CMK (cell line): ENCODE measurements at places on chromosomes 2 and 18.

DNA sequence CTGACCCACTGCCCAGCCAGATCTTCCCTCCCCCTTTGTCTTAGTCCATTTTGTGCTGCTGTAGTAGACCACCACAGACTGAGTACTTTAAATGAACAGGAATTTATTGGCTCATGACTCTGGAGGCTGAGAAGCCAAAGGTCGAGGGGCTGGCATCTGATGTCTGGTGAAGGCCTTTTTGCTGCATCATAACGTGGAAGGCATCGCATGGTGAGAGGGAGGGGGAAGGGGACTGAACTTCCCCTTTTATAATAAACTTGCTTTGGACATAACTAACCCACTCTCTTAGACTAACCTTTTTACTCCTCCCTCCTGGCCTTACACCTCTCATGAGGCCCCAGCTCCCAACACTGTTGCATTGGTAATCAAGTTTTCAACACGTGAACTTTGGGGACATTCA is 83.8 kb downstream of the MAP4K4 start:
- DNase-seq, result no peak

- no peak for DNase-seq
Observed at GRCh38 chr2:1614564-1614963, 129.8 kb downstream of the PXDN start.

DNA sequence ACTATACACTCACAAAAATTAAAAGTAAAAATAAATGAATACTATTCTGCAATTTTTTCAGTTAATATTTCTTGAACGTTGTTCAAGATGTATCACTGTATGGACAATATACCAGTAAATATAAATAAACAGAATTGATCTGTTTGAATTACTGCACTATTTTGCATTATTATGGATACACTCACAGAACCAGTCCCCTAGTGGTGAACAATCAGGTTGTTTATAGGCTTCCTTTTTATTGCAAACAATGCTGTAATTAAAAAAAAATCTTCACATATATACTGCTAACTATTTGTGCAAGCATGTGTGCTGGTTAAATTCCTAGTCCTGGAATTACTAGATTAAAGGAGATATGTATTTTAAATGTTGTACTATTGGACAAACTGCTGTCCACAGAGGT is 306.0 kb downstream of the FBXO15 start:
- no peak for DNase-seq

DNA sequence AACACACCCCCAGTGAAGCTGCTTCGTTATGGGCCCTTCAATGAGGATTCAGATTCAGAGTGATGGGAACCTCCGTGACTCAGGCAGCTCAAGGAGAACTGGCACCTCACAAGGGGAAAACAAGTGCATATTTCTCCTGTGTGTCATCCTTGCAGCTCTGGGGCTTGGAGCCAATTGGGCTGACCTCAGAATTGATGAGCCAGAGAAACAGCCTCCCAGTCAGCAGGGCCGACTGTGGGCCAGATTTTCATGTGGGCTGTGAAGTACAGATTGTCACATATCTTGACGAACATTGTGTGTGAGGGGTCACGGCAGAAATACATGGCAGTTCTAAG is 189.6 kb upstream of the SP5 start:
- no peak for DNase-seq

DNA sequence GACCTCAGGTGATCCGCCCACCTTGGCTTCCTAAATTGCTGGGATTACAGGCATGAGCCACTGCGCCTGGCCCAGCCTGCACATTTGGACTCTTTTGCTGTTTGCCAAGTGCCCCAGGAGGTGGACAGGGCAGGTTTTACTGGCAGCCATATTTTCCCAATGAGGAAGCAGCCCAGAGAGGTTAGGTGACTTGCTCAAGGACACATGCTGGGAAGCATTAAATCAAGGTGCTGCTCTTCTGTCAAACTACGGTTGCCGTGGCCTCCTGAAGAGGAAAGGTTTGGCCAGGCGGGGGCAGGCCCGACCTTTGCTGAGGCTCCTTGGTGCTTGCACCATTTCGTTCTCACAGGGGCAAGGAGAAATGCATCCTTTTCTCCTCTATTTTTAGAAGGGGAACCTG is 44.0 kb downstream of the DNMT3A start:
- DNase-seq, result no peak

DNA sequence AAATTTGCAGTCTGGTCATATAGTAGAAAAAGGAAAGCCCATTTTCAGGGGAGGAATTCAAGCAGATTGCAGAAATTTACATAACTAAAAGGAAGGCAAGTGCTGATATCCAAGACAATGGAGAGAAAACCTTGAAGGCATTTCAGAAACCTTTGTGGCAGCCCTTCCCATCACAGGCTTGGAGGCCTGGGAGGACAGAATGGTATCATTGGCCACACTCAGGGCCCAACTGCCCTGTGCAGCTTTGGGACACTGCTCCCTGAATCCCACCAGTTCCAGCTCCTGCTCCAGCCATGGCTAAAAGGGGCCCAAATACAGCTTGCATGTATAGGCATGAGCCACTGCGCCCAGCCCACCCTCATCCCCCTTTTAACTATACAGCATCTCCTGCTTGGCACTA is 81.1 kb upstream of the NYAP2 start:
- DNase-seq, result no peak

DNA sequence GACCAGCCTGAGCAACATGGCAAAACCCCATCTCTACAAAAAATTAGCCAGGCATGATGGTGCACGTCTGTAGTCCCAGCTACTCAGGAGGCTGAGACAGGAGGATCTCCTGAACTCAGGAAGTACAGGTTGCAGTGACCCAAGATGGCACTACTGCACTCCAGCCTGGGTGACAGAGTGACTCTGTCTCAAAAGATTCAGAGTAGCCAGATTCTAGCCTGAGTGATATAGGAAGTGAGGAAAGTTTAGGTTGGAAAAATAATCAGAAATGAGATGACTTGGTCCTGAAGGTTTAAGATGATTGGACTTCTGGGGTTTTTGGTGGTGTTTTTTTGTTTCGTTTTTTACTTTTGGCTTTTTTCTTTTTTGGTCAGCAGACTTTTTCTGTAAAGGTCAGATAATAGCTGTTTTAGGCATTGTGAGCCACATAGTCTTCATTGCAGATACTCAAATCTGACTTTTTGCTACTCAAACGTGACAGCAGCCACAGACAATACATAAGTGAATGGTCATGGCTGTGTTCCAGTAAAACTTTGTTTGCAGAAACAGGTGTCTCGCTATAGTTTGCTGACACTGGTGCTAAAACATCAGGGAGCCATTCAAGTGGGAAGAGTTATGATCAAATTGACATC is 104.1 kb upstream of the UBXN4 start:
- DNase-seq, result no peak

DNA sequence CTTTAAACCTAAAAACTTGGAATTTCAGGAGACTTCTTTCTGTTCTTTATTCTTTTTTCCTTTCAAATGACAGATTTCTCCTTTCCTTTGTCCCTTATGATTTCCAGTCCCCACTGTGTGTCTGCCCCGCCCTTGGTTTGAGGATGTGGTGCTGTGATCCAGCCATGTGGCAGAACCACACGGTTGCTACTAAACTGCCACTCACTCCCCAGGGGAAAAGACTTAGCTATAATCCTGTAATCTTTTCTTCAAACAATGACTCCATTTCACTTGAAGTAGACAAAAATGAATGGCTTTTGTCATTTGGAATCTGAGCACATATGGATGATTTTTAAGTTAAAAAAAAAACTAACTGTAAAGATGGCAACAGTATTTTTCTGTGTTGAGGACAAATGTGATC is 76.2 kb upstream of the STAM2 start:
- no peak for DNase-seq

DNA sequence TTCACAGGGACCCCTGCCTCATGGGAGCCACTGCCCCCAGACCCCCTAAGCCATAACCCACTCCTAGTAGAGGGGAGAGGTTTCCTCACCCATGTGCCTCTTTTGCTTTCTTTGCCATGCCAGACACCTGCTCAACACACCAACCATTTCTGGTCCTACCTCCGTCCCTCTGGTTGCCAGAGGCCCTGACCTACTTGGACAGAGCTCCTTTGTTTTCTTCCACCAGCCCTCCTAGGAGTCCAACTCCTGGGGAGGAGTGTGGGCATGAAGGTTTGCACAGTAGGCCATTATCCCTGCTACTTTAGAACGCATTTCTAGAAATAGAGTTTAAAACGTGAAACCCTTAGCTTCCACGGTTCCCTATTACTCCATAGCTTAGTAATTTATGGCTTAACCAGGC is 76.6 kb upstream of the FAM237A start:
- no peak for DNase-seq

GRCh38 chr18:58394602-58395425 is 234.1 kb downstream of the ALPK2 start:
- DNase-seq, result no peak

- no peak for DNase-seq
Observed at GRCh38 chr2:231661422-231662027, 46.8 kb upstream of the PTMA start.

DNA sequence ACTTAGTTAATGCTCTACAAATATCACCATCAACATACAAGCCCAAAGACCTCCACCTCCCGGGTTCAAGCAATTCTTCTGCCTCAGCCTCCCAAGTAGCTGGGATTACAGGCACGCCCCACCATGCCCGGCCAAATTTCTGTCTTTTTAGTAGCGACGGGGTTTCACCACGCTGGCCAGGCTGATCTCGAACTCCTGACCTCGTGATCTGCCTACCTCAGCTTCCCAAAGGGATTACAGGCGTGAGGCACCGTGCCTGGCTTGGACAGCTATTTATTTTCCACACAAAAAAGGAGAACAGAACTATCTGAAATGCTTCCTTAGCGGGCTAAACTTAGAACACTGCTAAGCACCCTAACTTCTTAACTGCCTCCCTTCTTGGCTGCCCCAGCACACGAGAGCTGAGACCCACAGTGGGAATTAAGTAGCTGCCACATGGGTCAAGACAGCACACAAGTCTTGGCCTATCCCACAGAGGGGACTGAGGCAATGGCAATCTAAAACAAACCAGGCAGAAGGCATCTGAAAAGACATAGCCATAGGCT is 24.8 kb downstream of the CYTIP start:
- no peak for DNase-seq

DNA sequence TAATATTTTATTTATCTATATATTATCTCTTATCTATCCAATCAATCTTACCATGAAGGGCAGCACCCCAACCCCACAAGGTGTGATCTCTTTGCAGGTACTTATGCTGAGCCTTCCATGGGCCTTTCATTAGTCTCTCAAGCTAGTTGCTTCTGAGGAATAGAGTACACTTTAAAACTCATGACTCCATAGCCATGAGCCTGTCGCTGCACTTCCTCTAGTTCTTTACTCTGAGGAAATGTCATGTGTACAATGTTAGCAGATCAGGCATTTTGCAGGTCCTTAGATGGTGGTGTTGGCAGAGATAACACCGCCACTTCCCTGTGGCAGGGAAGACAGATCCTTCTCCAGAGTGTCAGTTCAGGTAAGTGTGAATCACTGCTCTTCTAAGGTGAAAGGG is 29.5 kb upstream of the STAT4 start:
- DNase-seq, result no peak

GRCh38 chr2:19648583-19648982 is 253.2 kb downstream of the TTC32 start:
- DNase-seq, result no peak

- no peak for DNase-seq
Observed at GRCh38 chr2:236239276-236240065, 24.7 kb downstream of the ASB18 start.

DNA sequence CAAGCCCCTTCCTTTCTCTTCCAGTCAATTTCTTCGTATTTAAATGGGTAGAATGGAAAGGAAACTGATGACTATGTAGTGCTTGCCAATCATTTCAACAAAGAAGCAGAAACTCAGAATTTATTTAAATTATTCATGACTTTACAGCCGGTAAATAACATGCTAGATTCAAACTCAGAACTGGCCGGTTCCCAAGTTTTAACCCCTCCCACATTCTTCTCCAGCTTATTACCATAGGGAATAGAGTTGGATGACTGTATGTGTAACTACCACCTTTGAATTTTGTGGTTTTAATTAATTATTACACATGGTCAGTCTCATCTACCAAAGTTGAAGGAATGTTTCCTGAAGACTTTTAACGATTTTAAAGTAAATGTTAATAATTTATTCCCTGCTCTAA is 819.3 kb upstream of the LRATD1 start:
- no peak for DNase-seq

- DNase-seq, result no peak
Observed at GRCh38 chr2:120930864-120931263, 195.2 kb downstream of the GLI2 start.

- no peak for DNase-seq
Observed at GRCh38 chr2:182404092-182404491, 22.7 kb downstream of the PDE1A start.

GRCh38 chr18:9115984-9116383 is 13.5 kb downstream of the NDUFV2 start:
- DNase-seq, result no peak

DNA sequence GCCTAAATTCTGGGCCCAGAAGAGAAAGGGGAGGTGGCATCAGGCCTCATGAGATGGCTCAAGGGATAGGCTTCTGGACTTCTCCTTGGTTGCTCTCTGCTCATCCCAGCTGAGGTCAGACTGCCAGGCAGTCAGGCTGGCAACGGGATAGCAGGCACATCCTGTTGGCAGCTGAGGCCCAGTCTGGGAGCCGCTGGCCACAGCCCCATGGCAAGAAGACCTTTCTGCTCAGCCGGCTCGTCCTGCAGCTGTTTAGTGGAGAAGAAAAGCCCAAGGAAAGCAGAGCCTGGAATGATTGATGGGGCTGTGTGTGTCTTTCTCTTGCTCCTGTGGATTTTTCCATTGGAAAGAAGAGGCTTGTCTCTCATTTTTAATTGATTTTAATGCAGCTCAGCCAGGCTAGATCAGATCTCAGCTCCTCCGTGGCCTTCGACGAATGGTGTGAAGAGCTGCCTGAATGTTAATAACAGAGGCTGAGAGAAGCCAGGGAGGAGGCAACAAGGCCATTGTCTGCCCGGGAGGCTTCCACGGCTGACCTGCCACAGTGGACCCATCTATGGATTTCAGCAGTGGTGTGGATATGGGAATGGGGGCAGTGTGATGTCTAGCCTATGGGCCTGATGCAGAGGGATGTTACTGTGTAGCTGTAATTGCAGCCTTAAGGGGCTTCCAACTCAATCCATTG is 99.5 kb downstream of the HS1BP3 start:
- no peak for DNase-seq

GRCh38 chr2:54958717-54959371 is 91.4 kb downstream of the RTN4 start:
- DNase-seq, result no peak

DNA sequence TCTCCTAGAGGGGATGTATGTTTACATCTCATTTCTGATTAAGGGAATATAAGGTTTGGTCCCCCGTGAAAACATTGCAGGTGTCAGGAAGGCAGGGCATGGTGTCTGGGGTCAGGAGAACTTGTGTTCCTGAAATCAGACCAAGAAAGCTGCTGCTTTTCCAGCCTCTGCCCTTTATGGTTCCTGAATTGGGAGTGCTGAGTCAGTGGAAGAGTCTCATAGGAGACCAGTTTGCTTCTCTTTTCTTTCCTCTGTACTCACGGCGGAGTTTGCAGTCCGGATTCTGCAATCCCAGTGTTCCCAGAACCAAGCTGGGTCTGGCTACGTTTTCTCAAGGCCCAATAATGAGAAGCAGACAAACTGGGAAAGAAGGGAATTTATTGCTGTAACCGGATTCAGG is 5.1 kb upstream of the MARCO start:
- no peak for DNase-seq

GRCh38 chr18:12278741-12279682 is 24.9 kb downstream of the CIDEA start:
- DNase-seq, result no peak

GRCh38 chr2:174020926-174021662 is 55.9 kb upstream of the SP3 start:
- no peak for DNase-seq

- no peak for DNase-seq
Observed at GRCh38 chr18:26414901-26415440, 133.4 kb downstream of the KCTD1 start.

GRCh38 chr2:136356125-136357006 is 238.4 kb upstream of the CXCR4 start:
- no peak for DNase-seq
